ENCODE measurements at places on chromosomes 1 and 21.

DNA sequence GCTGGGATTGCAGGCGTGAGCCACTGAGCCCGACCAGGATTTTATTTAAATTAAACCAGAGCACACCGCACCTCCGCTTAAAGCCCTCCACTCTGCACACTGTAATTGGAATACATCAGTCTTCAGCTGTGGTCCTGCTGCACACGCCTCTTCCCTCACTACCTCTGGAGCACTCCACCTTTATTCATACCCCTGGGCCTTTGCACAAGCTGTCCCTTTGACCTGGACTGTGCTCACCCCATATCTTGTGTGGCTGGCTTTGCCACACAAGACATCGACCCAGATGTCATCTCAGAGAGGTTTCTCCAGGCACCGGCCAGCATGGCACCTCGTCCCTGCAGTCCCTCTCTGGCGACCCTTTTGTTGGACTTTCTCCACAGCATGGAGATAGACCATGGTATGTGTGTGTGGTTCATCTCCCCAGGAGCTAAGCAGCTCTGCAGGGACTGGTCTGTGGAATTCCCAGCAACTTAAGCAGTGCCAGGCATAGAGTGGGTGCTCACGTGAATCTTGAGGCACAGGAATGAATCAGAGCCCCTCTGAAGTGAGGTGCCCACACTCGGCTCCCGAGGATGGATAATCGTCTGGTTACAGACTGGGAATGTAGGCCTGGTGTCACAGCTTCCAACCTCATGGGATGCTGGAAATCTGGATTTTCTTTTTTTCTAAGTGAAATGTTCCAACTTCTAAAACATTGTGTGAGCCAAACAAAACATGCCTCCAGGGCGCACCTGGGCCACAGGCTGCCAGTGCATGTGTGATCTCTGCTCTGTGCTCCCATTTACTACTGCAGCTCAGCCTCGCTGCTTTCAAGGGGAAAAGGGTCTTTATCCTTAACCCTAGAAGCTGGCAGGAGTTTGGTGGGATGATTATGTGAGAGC lies 61.9 kb downstream of the EVA1C start:
- no peak for DNase-seq

- no peak for DNase-seq
These were observed 5.7 kb downstream of the GRHL3 start for GRCh38 chr1:24324903-24325302.

- no peak for DNase-seq
These were observed 7.5 kb upstream of the ASH1L start for GRCh38 chr1:155569988-155570592.

- no peak for DNase-seq
These were observed 14.2 kb upstream of the KCNE1 start for GRCh38 chr21:34526241-34526617.

DNA sequence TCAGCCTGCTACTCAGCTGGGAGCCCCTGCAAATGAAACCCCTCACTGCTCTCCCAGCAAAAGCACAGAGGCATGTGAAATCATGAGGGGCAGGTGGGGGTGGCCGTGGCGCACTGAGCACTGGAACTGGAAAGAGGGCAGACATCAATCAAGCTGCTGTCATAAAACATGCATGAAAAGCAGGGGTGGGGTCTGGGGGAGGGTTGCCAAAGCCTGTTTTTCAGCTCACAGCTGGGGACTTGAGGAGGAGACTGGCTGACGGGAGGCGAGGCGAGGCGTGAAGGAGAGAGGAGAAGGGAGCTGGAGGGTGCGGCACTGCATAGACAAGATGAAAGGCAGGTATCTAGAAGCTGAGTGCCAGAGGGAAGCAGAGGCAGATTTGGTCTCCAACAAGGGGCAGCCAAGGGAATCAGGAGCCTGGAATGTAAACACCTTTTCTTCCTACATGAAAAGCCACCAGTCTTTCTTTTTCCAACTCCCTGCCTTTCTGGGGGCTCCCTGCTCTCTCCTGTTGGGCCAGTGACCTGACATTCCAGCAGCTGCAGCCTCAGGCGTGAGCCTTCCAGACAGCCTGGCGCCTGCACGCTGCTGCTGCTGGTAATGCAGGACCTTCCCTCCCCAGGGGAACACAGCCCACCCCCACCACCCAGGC lies 87.0 kb downstream of the NMNAT2 start:
- no peak for DNase-seq

DNA sequence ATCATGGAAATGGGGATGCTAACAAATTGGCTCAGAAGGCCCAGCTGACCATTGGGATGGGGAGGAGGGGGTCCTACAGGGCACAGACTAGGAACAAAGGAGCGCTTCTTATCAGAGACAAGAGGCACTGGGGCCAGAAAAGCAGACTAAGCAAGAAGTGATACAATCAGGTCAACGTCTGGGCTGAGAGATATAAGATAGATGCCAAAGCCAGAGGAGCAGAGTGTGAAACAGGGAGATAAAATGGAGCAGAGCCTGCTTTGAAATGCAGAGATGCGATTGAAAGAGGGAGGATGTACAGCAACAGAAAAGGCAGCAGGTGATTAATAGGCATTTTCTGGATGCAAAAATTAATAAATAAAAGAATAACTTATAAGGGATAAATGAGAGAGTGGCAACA lies 127.5 kb upstream of the SAMSN1 start:
- no peak for DNase-seq

DNA sequence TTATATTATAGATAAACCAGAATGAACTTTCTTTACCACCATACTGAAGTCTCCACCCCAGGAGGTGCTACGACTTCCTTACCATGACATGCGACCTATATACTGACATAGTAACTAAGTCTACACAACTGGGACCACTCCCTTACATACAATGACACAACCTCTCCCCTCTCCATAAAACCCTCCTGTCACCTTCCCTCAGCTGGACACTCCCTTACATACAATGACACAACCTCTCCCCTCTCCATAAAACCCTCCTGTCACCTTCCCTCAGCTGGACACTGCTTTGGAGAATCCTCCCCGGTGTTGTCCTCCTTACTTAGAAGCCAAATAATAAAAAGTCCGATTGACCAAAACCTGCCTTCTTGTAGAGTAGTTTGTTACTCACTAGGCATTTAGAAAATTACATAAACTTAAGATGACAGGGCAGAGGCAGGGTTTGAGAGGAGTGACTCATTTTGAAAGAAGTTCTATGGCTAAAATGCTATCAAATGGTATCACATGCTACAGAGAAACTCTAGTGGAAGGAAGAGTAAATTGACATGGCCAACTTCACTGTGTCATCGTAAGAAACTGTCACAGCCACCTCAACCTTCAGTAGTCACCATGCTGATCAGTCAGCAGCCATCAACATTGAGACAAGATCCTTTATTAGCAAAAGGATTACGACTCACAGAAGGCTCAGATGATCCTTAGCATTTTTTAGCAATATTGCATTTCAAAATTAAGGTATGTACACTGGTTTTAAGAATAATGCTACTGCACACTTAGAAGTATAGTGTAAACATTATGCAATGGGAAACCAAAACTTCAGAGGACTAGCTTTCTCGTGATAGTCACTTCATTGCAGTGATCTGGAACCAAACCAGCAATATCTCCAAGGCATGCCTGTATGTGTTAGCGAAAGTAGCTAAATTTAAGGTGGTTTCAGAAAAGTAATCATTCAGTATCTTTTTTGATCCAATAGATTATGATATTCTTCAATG lies 56.4 kb downstream of the AHCTF1 start:
- DNase-seq, result no peak

- DNase-seq, result no peak
These were observed 48.7 kb upstream of the PRELP start for GRCh38 chr1:203426870-203427269.

DNA sequence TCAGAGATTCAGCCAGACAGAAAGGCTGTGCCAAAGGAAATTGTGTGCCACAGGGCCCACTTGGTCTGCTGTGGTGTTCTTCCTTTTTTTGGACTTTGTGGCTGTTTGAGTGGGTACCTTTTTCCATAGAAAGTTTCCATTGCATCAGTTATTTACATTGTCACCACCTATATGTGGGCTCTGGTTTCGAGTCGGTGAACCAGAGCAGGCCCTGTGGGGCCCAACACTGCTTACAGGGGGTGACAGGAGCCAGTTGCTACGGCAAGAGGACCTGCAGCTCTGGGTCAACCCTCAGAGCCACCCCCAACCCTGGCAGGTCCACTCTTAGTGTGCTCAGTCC lies 157.0 kb upstream of the EDN2 start:
- no peak for DNase-seq

Measured in activated CD4-positive, alpha-beta T cell treated with anti-CD3 and anti-CD28 coated beads, Interleukin-2, amount 50 U/mL, for 24 hours (primary cell).